ENCODE measurements at places on chromosomes 5 and 9.

GRCh38 chr9:124266826-124267201 lies 9.1 kb downstream of the NEK6 start:
- no peak for DNase-seq

- no peak for DNase-seq
Measured at GRCh38 chr5:179494774-179495526, 55.4 kb upstream of the RUFY1 start.

DNA sequence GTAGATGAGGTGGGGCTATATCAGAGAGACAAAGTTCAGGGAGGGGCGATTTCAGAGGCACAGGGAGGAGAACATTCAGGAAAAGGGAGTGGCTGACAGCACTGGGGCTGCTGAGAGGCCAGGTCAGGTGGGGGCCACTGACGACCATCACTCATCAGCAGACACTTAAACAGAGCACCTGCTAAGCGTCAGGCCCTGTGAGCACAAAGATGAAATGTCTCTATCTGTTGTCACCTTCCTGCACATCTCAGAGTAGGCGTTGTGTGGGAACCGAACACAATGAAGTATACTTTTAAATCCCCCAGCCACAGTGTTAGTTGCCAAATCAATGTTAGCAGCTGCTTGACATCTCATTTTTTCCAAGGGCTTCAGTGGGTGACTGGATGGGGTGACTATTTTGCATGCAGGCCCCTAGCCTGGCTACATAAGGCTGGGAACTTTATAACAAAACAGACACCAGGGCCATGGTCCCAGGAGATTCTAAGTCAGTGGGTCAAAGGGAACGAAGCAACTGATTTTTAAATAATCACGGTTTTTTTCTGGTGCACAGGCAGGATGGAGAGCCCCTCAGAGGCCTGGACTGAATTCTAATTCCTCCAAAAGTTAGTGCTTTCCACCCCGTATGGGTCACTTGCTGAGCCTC lies 31.1 kb upstream of the ANKRD18A start:
- DNase-seq = no peak

DNA sequence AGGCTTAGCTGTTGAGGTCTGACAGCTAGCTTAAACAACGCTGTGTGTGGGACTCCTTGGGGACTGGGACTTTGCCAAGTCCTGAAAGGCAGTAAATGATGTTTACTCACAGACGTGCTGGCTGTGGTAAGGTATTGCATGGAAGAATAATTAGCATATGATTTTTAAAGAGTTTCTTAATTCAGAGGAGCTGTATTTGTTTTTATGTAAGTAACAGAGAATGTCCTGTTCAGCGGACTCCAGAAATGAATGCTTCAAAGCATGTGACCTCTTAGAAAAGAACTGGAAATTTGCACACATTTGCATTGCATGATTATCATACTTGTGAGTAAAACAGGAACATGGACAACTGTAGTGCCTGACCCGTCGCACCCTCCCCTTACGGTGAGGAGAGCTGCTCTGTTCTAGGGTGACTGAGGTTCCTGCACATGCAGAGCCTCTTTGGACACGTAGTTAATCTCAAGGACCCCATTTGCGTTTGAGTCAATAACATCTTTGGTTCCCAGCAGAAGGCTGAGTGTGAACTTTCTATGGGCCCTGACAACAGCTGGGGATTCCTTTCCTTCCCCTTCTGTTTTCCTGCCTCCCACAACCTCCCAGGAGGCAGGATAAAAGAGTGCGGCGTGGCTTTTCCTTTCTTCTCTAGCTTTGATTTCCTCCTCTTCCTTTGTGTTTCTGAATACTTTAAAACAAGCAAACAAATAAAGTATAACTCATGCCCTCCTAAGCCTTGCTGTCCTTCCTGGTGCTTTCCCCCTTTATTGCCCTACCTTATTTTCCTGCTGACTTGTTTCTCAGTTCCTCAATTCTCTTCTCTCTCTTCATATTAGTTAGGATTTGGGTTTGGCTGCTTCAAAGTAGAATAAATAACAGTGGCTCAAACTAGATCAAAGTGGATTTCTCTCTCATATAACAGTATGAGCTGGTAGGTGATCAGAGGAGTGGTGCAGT lies 157.2 kb upstream of the CD180 start:
- no peak for DNase-seq

GRCh38 chr9:33189331-33189791 lies 22.2 kb upstream of the B4GALT1 start:
- DNase-seq = no peak

DNA sequence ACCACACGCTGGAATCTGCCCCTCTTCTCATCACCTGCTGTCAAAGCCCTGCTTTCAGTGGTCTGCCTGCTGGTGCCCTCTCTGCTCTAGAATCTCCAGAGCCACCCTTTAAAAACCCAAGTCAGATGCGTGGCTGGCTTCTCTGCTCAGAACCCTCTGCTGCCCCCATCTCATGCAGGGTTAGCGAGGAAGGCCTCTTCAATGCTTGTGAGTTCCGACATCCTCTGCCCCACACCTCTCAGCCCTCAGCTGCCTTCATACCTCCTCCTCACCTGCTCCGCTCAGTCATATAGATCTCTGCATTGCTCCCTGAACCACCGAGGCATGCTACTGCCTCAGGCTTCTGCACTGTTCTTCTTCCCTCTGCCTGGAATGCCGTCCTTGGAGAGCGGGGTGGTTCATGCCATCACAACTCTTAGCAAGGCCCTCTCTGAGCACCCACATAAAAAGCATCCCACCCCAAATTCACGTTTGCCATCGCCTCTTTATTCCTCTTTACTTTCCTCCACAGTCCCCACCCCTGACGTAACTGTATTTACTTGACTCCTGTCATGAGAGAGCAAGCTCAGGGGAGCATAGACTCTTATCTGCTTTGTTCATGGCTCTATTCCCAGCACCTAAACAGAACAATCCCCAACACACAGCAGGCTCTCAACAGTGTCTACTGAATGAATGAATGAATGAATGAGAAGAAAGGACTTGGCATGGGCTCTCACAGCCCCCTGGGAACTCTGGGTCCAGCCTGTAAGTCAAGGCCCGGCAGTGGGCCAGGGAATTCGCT lies 10.4 kb downstream of the SHB start:
- DNase-seq = no peak

DNA sequence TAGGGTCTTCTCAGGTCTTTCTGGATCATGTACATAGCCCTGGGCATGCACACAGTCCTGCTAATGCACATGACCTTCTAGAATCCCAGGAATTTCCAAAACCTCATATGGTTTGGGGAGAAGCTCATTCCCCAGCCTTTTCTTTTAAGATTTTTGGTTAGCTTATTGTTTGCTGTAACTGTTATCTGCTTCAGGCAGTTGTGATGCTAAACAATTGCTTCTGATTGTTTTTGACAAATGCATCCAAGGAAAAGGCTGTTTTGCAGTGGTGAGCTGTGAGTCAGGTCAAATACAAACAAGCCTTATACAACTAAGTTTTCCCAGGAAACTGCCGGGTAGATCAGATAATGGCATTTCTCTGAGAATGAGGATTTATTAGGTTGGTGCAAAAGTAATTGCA lies 32.7 kb downstream of the SMC5 start:
- no peak for DNase-seq

DNA sequence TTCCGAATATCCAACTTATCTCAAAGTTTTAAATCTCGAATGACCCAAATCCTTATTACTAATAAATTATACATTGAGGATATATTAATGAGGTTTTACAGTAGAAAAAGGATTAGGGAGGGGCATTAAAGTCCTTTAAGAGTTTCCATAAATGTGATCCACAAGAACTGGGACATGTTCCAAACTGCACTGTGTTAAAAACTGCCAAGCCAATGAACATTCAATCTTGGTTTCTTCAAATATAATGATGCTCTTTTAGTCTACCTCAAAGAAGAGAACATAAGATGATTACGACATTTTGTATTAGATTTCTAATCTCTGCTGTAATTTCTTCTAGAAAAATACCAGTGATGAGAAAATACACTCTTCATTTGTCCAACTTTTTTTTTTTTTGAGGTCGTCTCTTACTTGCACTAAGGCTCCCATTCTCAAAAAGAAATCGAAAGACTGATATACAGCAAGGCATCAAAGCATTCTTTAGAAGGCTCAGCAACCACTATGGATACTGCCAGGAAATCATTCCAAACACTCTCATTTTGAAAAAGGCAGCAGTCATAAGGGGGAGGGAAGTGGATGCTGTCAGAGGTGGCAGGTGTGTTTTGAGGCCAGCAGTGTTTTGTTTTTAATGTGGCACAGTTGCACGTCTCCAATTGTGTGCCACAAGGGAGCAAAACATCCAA lies 1.7 kb downstream of the PTAR1 start:
- no peak for DNase-seq

- no peak for DNase-seq
Measured at GRCh38 chr5:142680605-142681259, 5.2 kb downstream of the FGF1 start.

DNA sequence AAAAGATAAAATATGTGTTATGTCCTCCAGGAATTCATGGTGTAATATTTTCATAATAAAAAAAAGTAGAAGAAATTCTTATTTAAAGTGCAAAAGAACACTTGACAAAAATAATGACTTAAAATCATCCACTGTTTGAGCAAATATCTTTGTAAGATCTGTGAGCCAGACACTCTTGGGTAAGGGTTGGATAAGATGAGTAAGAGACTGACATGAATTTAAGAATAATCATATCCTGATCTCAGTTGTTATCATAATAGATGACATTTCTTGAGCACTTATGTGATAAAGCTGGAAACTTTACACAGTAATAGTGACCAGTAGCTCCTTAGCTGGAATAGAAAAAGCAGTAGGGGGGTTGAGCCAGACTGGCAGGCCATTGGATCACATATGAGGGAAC lies 40.0 kb upstream of the ADRB2 start:
- DNase-seq = no peak

GRCh38 chr9:77616191-77616590 lies 31.9 kb downstream of the GNA14 start:
- DNase-seq = no peak

DNA sequence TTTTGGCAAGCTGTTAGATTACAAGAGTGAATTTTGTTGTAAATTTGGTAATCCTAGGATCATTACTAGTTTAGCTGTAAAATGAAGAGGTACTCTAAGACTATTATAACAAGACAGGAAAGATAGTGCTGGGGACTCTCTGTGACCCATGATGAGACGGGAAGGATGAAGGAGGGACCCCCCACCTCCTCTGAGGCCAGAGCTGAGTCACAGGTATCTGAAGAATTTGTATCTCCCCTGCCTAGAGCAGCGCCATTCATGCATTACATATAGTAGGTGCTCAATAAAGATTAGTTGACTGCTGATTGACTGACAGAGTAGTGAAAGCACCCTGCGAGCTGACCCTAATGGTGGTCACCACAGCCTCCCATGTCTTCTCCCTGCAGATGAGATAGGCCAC lies 202.8 kb downstream of the SNX18 start:
- no peak for DNase-seq

GRCh38 chr5:137731176-137731575 lies 4.7 kb downstream of the KLHL3 start:
- no peak for DNase-seq

- no peak for DNase-seq
Measured at GRCh38 chr9:113589890-113590289, 126.4 kb downstream of the RGS3 start.

- DNase-seq = no peak
Measured at GRCh38 chr5:36393656-36394428, 92.1 kb upstream of the RANBP3L start.

- no peak for DNase-seq
Measured at GRCh38 chr5:172748341-172748843, 22.6 kb downstream of the DUSP1 start.

- DNase-seq = no peak
Measured at GRCh38 chr5:104843822-104844221, 1281.2 kb upstream of the NUDT12 start.

DNA sequence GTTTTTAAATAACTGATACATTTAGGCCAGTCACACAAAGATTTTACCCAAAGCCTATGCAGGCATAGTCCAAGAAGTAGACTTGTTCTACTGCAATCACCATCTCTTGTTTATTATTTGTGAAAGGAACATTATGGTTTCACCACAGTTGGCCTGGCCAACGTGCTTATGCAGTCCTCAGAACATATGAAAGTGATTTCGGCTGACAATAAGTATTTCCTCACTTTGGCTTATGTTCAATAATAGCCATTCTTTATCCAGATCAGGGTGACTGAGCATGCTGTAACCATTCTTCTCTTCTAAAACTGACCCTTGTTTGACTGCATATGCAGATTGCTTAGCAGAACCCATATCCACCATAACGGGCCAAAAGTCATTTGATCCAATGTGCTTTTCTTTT lies 76.6 kb upstream of the CCDC152 start:
- DNase-seq = no peak

DNA sequence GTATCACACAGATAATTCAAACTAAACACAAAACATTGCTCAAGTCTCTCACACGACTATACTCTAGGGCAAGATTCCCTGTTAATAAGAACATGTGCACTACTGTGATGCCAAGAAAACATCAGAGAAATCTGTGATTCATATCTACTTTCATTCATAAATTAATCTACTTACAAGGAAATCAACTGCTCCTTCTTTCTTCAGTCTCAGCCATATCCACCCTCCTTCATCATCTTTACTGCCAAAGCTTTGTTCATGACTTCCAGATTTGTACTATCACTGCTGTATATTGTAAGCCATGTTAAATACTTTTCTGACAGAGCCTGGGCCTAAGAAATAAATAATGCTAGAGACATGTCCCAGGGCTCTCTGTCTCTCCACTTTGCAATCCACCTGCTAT lies 35.1 kb downstream of the CTNNAL1 start:
- no peak for DNase-seq

- no peak for DNase-seq
Measured at GRCh38 chr5:140115186-140115500, 1.2 kb downstream of the PURA start.

DNA sequence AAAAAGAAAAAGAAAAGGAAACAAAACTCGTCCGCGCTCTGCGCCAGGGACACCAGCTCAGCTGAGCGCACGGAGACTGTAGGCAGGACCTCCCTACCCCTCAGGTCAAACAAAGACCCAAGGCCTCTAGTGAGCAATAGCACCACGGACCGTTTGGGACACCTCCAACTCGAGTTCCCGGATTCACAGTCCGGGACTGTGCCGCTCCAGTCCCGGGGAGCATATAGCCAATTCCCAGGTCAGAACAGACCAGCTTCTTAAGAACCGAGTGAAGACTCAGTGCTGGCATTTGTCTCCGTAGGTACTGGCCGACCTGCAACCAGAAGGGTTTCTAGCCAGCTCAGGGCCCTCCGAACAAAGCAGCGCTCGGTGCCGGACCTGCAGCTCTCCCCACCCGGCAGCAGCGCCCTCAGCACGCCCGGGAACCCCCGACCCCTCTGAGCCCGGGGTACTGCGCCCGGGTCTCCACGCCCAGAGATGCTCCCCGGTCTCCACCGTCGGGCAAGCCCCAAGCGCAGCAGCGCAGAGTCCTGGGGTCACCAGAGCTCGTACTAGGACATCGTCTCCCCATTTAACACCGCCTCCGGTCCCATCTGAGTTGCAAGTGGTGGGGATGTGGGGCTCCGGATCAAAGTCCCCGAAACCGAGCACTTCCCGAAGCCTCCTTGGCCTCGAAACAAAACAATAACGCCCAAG lies 591 bp downstream of the ABCA1 start:
- DNase-seq = no peak

DNA sequence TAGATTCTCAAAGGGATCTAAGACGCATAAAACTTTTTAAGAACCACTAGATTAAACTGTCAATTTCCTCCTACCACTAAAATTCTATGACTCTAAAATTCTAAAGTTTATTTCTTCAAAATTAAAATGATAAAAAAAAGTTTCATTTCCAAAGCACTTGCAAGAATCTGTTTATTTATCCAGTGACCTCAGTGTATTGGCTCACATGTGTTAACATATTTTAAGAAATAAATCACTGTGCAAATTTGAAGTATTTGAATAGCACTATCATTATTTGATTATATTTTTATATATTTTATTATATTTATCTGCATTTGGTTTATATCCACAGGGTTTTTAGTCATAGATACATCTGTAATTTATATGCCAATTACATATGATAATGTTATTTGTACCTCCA lies 62.2 kb upstream of the SLC12A2 start:
- no peak for DNase-seq

Data from activated T-helper 1 cell treated with anti-CD3 and anti-CD28 coated beads, Interleukin-2, amount 50 U/mL, for 16 hours (primary cell).